Activated naive CD4-positive, alpha-beta T cell treated with anti-CD3 and anti-CD28 coated beads, Interleukin-2, amount 50 U/mL, for 16 hours (primary cell): ENCODE measurements at places on chromosomes 7 and 10.

DNA sequence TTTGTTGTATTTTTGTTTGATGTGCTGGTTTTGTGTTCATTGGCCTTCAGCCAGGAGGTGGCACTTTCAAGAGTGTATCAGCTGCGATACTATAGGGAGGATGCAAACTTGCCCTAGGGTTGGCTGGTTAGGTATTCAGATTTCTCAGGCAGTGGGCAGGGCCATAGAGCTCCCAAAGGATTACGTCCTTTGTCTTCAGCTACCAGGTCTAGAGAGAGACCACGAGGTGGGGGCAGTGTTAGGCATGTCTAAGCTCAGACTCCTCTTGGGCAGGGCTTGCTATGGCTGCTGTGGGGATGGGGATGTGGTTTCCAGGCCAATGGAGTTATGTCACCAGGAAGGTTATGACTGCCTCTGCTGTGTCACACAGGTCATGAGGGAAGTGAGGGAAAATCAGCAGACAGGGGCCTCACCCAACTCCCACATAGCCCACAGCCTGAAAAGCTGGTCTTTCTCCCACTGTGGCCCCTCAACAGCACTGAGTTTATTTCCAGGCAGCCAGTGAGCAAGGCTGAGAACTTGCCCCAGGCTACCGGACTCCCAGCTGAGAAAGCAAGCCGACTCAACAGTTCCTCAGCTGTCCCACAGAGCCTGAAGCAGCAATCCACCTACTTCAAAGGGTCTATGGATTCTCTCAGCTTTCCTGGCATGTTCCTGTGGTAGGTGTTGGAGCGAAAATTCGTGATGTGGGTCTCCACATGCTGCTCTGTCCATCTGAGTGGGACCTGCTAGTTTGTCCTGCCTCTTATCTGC is 227.4 kb upstream of the COBL start:
- no peak for DNase-seq

GRCh38 chr7:65475734-65476319 is 102.2 kb downstream of the ZNF92 start:
- DNase-seq, result no peak

- no peak for DNase-seq
Observed at GRCh38 chr10:101364721-101365120, 10.8 kb downstream of the BTRC start.

DNA sequence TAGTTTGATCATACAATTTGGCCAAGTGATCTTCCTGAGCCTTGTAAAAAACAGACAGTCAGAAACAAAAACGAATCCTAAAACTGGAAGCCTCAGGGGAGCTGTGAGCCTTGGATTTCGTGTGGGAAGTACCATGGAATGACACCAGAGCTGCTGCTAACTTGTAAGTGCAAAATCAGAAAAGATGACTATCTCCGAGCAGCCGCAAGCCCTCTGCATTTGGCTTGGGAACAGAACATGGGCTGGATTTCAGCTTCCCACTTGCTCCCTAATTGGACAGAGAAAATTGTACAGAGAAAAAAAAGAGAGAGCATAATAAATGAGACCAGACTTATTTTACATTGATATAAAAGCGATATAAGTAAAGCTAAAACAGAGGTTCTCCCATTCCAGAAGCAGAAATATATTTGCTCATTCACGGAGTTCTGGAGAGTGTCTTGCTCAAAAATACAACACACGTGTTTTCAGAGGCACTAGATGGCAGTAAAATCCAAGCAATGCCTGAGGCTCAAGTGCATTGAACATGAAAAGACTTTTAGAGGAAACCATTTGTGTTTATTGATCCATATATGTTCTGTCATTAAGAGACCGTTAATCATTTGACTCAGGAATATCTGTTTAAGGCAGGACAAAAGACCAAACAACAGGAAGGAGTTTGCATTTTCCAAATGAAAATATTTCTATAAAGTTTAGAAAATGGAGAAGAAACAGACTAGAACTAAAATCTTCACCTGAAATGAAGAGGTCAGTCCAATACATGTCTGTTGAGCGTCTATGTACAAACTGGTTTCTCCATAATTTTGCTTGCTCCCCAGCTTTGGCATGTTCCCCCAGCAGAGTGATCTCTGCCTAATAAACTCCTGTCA is 78.3 kb upstream of the SLC26A5 start:
- DNase-seq, result no peak

DNA sequence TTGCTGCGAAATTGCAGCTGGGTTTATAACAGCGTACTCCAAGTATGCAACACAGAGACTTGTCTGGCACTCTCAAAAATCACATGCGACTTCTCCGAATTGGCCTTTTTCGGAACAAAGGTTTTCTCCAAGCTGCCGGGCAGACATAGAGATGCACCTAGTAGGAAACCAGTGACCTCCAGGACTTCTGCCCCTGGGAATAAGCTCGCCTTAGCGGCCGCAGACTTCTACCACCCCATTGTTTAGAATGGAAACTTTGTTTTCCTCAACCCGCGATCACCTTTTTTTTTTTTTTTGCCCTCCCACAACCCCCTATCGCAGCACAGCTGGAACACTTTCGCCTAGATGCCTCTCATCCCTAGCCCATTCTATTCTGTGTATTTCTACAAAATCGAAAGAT is 4.9 kb upstream of the HOXA10 start:
- DNase-seq, result no peak

GRCh38 chr7:21192657-21193056 is 235.2 kb upstream of the SP4 start:
- DNase-seq, result no peak

DNA sequence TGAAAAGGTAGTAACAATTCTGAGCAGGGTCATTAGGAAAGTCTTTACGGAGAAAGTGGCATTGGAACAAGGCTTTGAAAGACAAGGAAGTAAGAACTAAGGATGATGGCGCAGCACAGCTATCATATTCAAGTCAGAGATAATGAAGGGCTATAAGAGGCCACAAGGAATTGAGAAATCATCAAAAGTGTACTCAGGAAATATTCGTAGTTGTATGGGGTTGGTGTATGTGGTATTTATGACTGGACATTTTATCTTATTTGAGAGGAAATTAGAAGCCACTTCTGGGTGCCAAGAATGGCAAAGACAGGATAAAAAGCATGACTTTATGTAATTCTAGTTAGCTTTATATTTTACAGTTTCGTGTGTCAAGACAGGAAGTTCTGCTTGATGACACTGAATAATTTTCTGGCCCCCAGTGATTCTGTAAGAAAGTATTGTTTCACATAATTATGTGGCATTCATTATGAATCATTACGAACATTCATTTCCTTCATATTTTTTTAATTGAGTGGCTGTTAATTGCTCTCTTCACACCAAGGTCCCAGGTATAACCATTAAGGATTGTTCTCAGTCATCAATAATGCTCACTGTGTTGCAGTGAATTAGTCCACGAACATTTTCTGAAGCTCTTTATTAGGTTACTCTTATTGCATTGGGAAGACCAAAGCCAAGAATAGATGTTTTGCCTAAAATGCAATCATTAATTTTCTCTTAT is 244.3 kb downstream of the PHF14 start:
- DNase-seq, result no peak

- DNase-seq, result no peak
Observed at GRCh38 chr10:65306201-65306600, 1619.6 kb upstream of the LRRTM3 start.

- no peak for DNase-seq
Observed at GRCh38 chr10:4698075-4698474, 127.9 kb upstream of the AKR1E2 start.

DNA sequence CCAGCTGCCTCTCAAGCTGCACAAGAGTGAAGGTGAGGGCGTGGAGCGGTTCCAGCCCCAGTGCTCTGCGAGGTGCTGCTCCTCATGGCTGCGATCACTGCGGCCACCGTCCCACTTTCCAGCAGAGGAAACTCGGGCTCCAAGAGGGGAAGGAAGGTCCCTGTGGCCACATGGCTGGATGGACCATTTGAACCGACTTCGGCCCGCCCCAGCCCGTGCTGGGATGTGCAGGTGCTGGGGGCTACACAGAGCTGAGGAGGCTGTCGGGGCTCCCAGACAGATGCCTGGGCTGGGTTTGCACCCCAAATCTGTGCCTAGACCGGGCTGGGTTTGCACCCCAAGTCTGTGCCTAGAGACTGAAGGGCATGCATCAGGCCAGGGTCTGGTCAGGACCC is 186.6 kb downstream of the DNAJB6 start:
- DNase-seq, result no peak

GRCh38 chr7:98795741-98796493 is 73.9 kb downstream of the TMEM130 start:
- DNase-seq, result no peak

DNA sequence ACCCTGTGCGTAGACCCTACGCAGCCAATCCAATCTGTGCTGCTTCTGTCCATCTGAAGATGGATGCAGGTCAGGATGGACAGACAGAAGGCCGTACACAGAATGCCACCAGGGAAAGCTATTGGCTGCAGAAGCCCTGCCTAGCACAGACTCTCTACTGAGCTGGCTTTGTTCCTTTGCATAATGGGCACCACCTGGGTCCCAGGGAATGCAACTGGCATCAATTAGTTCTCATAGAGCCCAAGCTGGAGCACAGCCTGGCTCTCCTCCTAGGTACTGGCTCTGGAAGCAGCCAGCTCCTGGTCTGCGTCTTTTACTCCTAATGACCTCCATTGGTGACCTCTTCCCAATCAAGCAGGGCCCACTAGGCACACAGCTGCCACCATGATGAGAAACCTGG is 26.8 kb upstream of the CACUL1 start:
- no peak for DNase-seq

- no peak for DNase-seq
Observed at GRCh38 chr10:110847374-110847773, 24.4 kb upstream of the PDCD4 start.

GRCh38 chr10:27470885-27471284 is 33.2 kb upstream of the RAB18 start:
- no peak for DNase-seq

GRCh38 chr10:127018298-127018650 is 113.0 kb downstream of the DOCK1 start:
- DNase-seq, result no peak

DNA sequence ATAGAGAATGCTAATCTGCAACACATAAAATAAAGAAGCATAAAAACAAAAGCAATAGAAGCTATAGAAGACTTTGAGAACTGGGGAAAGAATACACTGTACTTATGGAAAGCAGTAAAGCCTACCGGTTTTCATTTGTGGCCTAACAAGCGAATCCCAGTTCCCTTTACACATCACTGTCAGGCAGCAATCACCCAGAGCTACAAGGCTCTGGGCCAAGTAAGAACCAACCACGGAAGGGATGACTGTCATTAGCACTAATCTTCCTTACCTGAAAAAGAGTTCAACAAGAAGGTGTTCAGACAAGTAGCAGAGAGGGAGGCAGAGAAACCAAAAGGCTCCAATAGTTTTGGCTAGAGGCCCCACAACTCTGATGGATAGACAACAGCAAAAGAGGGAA is 15.0 kb downstream of the CCDC6 start:
- DNase-seq, result no peak

GRCh38 chr10:28704464-28705161 is 27.3 kb downstream of the BAMBI start:
- DNase-seq, result no peak

DNA sequence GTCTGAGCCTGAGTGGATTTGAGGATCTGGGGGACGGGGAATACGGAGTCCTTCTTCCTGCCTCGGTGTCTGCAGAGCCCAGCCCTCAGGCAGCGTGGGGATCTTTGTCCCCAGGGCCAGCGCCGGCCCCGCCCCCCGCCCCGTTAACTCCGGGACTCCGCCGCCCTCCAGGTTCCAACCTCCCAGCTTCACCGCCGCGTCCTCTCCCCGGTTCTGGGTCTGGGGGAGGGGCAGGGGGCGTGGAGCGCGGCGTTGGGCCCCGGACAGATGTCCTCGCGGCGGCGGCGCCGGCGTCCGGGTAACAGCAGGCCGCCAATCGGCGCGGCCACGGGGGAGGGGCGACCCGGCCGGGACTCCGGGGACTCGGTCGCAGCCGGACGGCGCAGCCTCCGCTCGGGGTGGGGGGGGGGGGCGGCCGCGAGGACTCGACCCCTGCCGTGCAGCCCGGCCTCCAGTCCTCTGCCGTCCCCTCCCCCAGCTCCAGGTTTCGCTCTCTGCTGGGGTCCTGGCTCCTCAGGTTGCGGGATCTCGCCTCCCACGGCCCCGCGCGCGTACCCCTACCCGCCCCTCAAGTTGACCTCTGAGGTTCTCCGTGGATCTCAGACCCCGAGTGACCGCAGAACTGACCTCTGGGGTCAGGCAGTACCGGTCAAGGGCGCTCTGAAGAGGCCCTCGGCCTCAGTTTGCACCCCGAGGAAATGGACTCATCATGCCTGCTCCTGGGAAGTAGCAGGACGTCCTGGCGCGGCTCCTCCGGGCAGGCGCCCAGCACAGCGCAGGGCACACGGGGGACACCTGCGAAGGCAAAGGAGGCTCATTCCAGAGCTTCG is 2.3 kb upstream of the ELFN1 start:
- DNase-seq, result no peak

- no peak for DNase-seq
Observed at GRCh38 chr7:65812281-65812680, 60.6 kb upstream of the VKORC1L1 start.

DNA sequence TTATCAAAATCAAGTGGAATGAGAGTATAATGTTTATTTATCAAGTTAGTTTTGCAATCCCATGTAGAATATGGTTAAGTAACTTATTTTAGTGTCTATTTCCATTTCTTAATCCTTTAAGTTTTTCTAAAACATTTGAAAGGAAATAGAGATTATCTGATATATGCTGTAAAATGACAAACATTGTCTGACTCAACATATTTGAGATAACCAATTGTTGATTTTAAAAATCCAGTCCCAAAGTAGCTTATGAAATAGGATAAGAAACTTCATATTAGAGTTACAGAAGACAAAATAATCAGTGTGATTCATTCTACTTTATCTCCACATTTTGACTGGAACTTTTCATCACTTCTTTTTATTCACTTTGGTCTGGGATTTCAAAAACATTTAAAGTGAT is 38.7 kb upstream of the CDK1 start:
- DNase-seq, result no peak

GRCh38 chr10:60967260-60967659 is 23.3 kb upstream of the RHOBTB1 start:
- no peak for DNase-seq

DNA sequence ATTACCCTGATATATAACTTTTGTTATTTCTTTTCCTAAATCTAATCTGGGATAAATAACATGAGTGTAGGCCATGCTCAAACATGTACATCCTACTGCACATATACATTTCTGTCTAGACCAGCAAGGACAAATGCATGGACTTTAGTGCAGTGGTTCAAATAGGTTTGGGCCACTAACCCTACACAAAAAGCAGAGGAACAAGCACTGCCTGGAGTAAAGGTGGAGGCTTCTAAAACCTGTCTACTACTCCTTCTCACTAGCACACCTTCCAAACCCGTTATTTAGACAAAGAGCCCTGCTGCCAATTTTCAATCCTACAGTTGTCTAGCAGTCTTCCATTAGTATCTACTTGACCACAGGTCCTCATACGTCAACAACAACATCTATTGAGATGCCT is 34.8 kb downstream of the SGCE start:
- no peak for DNase-seq

DNA sequence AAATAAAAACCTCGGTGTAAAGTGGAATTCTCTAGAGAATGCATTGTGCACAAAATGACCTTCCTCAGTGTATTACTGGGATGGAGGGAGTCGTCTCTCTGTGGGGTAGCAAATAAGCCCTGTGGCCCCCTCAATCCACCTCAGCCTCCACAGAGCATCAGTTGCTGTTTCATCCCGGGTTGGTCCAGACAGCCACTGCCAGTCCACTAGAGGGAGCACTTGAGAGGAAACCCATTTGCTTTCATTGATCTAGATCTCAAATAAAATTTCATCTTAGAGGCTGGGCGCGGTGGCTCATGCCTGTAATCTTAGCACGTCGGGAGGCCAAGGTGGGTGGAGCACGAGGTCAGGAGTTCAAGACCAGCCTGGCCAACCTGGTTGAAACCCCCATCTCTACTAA is 1128.7 kb downstream of the CNTNAP2 start:
- no peak for DNase-seq

- no peak for DNase-seq
Observed at GRCh38 chr10:60778971-60779796, 906 bp downstream of the CDK1 start.
